HepG2 (cell line): ENCODE measurements at places on chromosomes 2 and 18. TPM values are rescaled to one million over a fixed set of nuclear protein-coding genes. Genes with fewer than 3 reads are reported as not detected.

- no peaks in the 10 kb centered on the region for H3K4me1 ChIP-seq
- H3K4me3 ChIP-seq = no peak overlapping the region
- no peak overlapping the region for H3K27ac ChIP-seq
- DNase-seq = no peak
- H3K36me3 ChIP-seq = no peaks in the 10 kb centered on the region
Observed at GRCh38 chr2:12096788-12097449, 350.5 kb downstream of the LPIN1 start.

DNA sequence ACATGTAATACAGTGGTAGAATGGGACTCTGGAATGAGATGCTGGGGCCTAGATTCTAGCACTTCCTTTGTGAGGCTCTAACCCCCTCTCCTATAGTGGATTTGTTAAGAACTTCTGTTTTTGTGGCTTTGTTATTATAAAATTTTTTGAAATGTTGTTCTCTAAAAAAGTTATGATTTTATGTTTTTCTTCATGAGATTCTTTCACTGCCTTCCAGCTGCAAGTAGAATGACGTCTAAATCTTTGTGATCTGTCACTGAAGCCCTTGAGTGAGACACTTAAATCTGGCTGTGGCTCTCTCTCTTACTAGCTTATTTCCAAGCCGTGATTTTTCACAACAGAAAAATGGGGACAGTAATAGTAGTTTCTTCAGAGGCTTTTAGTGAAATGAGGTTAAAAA, 1.6 kb downstream of the CASP8 start:
- H3K27me3 ChIP-seq = no peaks in the 10 kb centered on the region
- no peak overlapping the region for H3K4me3 ChIP-seq
- peaks cover 5% of the 10 kb centered on the region for H3K36me3 ChIP-seq
- H3K4me1 ChIP-seq = peaks cover 43% of the 10 kb centered on the region
- H3K27ac ChIP-seq = no peak overlapping the region

DNA sequence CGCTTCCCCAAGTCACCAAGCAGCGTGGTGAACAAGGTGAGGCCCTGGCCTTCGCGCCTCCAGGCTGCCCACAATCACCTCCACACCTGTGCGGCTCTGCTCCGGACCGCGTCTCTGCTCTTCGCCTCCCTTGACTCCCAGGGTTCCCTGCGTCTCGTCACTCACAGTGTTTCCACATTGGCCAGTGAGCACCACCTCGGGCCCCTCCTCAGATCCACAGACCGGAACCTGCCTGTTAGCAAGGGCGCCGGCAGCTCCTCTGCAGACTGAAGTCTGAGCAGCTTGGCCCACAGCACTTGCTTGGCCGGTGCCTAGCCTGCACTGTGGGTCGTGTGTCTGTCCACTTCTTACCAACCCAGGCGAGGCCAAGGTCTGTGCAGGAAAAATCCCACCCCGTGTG, 155.3 kb upstream of the ALKAL2 start:
- no peak overlapping the region for H3K4me3 ChIP-seq
- H3K4me1 ChIP-seq = no peaks in the 10 kb centered on the region
- no peaks in the 10 kb centered on the region for H3K36me3 ChIP-seq
- peaks cover 76% of the 10 kb centered on the region for H3K27me3 ChIP-seq

- DNase-seq = no peak
- no peak overlapping the region for H3K27ac ChIP-seq
- H3K27me3 ChIP-seq = no peaks in the 10 kb centered on the region
Observed at GRCh38 chr2:12106440-12107080, 360.1 kb downstream of the LPIN1 start.

DNA sequence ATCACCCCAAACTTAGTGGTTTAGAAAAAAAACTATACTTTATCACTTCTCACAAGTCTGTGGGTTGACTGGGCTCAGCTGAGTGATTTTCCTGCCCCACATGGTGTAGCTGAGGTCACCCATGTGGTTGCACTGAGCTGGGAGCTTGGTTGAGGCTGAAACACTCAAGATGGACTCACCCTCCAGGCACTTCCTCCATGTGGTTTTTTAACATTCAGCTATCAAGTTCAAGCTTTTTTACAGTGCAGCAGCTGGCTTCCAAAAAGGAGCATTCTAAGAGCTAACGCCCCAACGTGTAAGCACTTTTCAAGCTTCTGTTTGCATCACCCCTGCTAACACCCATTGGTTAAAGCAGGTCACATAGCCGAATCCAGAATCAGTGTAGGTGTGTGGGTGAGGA, 105.9 kb upstream of the CREB1 start:
- H3K27ac ChIP-seq = no peak overlapping the region
- DNase-seq = no peak
- H3K36me3 ChIP-seq = no peaks in the 10 kb centered on the region
- no peak overlapping the region for H3K4me3 ChIP-seq
- no peaks in the 10 kb centered on the region for H3K4me1 ChIP-seq
- no peaks in the 10 kb centered on the region for H3K27me3 ChIP-seq

- DNase-seq = no peak
- H3K36me3 ChIP-seq = no peaks in the 10 kb centered on the region
- H3K27ac ChIP-seq = no peak overlapping the region
- H3K4me3 ChIP-seq = no peak overlapping the region
Observed at GRCh38 chr2:133847591-133847990, 279.3 kb upstream of the NCKAP5 start.

CNOT9 gene
- 92.4 and 101 TPM in 2 replicates for total RNA-seq

CCDC74A gene
- total RNA-seq = 0.15 TPM in 1 of 2 replicates, not detected in the other

C2orf78 gene
- not detected in 2 replicates for total RNA-seq

RGPD4 gene
- not detected in 2 replicates for total RNA-seq
